ENCODE measurements at places on chromosomes 16 and 17.
A peak's percentile ranks its signal among the peaks of the same experiment; 100 is the strongest.

- DNase-seq = no peak
Observed at GRCh38 chr16:73804456-73804855, 492.2 kb upstream of the PSMD7 start.

DNA sequence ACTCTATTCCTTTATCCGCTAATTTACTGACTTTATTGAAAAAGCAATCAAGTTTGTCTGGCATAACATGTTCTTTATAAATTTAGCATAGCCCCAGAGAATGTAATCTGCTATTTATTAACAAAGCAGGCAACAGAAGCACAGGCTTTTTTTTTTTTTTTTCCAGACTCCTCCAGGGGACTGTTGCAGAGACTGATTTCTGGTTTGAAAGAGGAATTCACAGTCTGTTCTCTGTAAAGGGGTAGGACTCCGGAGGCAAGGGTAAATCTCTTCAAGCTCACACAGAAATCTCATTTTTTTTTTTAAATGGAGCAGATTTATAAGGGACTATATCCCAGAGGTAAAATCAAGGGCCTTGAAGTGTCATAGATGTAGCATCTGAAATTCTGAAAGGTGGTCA, 1386.5 kb upstream of the CDH8 start:
- no peak for DNase-seq

GRCh38 chr17:64296246-64296645, 33.2 kb upstream of the TEX2 start:
- DNase-seq = no peak

- DNase-seq = no peak
Observed at GRCh38 chr16:13063457-13063856, 162.1 kb downstream of the SHISA9 start.

GRCh38 chr17:61294777-61295176, 104.9 kb upstream of the TBX2 start:
- no peak for DNase-seq

- DNase-seq = no peak
Observed at GRCh38 chr17:79803997-79804855, 7.3 kb upstream of the CBX8 start.

GRCh38 chr16:68335175-68335574, 24.4 kb downstream of the PRMT7 start:
- DNase-seq = no peak

DNA sequence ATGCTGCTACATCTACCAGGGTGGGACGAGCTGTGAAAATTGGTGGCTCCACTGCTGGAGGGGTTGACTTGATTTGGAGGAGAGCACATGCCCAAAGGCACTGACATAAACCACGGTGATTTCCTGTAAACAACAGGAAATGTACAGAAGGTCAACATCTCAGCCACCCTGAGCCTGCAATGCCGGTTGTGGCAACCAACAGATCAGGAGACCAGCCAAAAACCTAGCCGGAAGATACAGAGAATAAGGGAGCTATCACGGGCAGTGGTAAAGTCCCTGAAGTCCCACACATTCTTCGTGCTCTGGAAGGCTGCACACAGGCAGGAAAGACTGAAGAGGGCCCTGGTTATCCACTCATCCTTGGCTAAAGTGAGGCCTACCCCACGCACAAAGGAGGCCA, 56.2 kb downstream of the ADCY9 start:
- DNase-seq = no peak

- DNase-seq = no peak
Observed at GRCh38 chr16:72013389-72013788, 4.8 kb downstream of the DHODH start.

DNA sequence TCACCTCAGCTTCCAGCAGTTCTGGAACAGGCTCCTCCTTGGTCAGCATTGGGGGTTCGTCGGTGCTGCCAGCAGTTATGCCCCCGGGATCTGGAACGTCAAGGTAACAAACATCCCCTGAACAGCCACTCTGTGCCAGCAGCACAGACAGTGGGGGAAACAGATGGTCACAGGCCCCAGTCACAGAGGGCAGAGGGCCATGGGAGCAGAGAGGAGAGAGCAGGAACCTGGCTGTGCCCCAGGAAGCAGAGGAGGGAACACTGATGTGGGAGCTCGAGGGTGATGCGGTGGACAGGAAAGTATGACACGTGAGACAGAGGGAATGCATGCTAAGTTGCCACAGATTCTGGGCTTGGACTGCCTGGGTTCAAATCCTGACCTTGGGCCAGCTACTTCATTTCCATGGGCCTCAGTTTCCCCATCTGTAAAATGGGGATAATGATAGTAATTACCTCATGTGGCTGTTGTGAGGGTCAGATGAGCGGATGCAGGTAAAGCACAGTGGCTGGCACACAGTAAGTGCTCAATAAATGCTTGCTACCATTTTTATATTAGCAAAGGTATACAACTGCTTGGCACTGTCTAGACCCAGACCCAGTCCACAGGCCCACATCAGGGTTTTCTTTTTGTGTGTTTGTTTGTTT, 4.9 kb downstream of the BCL7C start:
- DNase-seq = no peak

- no peak for DNase-seq
Observed at GRCh38 chr16:2767140-2767731, 9.8 kb downstream of the ELOB start.

DNA sequence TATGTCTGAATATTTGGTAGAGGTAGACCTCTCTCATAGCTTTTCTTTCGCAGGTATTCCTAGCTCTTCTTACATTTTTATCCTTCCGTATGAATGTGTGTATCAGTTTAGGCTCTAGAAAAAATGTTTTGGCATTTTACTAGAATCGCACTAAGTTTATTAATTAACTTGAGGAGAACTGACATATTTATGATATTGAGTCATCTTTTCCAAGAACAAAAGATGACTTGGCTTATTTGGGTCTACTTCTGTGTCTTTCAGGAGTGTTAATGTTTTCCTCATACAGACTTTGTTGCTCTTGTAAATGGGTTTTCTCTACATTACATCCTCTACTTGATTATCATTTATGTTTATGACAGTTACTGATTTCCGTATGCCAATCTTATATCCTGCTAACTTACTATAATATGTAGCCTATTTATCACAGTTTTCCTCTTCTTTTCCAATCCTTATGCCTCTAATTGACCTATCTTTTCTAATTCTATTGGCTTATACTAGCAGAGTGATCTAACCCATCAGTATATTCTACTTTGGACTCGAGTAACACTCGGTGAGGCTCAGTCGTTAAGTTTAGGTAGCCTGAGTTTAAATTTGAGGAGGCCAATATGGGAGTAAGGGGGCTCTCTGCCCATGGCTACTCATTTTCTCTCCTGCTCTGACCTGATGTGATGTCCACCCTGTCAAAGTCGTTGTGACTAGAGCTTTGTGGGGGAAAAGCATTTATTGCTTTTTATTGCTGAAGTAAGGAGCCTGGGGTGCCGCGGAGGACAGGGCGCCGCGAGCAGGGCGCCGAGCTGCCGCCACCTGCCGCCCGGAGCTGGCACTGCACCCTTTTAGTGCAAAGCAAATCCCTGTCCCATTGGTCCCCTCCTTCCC, 20.0 kb downstream of the ST6GALNAC1 start:
- peak; percentile 83 for DNase-seq

GRCh38 chr17:6843241-6843880, 11.8 kb upstream of the TEKT1 start:
- no peak for DNase-seq
